Stimulated activated CD8-positive, alpha-beta memory T cell treated with anti-CD3 and anti-CD28 coated beads, Interleukin-4, amount 100 ng/mL, for 24 hours (primary cell): ENCODE measurements at places on chromosomes 5 and 9.

DNA sequence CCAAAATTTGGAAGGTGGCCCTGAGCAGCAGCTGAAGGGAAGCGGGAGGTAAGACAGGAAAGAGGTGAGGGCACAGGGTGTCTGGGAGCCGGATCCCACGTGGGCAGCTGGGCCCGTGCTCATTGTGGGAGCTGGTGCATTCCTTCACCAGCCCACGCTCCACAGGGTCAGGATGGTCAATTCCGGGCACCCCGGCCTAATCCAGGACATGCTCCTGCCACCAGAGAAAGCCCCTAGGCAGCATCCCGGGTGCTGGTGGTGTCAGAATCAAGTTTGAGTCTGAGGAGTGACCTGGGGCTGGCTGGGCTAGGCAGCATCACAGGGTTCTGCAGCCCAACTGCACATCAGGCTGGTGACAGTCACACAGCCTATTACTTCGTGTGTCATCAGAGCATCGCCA, 7.1 kb upstream of the PDCD6 start:
- DNase-seq: no peak

DNA sequence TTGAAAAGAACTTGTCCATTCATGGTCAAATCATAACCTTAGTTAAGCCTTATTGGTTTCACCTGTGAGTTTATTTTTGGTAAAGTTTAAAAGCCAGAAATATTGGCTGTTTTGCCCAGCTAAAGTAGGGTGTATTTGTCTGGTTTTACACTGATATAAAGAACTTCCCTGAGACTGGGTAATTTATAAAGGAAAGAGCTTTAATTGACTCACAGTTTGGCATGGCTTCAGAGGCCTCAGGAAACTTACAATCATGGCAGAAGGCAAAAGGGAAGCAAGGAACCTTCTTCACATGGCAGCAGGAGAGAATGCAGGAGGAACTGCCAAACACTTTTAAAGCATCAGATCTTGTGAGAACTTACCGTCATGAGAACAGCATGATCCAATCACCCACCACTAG, 55.3 kb downstream of the JAKMIP2 start:
- no peak for DNase-seq

- DNase-seq: no peak
Observed at GRCh38 chr9:88775559-88775958, 215.7 kb upstream of the S1PR3 start.

- DNase-seq: no peak
Observed at GRCh38 chr5:60535951-60536350, 164.0 kb downstream of the DEPDC1B start.

DNA sequence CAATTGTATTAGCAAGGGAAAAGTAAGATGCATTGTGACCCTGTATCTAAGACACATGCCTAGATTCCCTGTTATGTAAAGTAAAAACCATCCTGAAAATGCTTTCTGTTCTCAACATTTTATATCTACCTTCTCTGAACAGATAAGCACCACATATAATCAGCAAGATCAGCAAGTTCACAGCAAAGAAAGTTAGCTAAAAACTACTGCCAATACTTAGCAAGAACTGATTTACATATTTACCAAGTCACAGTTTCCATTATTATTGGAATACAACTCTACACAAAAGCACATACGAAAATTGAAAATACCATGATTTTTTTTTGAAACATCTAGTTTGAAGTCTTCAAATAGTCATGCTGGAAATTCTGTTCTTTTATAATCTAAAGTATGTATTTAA, 1118.1 kb downstream of the TAF11L14 start:
- no peak for DNase-seq

DNA sequence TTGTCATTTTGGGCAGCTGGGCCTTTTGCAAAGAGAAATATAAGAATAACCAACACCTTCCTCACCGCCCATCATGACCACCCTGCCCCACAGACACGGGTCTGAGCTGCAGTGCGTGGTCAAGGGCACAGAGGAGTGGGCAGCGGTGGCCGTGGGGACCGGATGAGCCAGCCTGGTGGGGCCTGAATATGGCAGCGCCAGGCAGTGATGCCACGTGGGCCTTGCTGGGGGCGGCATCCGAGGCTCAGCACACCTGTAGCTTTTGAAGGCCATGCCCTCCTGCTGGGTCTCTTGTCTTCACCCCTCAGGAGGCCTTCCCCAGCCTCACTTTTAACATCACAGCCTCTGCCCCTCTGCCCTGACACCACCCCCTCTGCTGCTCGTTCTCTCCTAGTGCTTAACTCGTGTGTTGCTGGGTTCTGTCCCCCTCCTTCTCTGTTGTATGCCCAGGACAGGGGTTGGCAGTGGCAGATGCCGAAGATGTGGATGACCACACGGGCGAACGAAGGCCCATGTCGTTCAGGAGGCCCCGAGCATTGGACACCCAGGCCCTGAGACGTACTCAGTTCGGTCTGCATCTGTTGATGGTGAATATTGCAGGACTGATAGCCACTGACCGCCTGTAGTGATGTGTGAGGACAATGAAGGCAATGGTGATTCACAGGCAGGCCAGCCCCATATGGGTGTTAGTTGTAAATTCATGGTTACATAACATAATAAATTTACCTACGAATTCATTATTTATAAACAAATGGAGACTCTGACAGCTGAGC, 46.0 kb downstream of the AHRR start:
- no peak for DNase-seq
